ENCODE measurements at places on chromosomes 7 and 10.

- peak overlapping the region; percentile 18 for H3K27ac ChIP-seq
- DNase-seq = peak; percentile 20
- H3K27me3 ChIP-seq = no peaks in the 10 kb centered on the region
- peaks cover 30% of the 10 kb centered on the region for H3K4me1 ChIP-seq
- H3K36me3 ChIP-seq = no peaks in the 10 kb centered on the region
- no peak overlapping the region for H3K4me3 ChIP-seq
These were observed 63.9 kb upstream of the GSDME start for GRCh38 chr7:24821045-24821753.

DNA sequence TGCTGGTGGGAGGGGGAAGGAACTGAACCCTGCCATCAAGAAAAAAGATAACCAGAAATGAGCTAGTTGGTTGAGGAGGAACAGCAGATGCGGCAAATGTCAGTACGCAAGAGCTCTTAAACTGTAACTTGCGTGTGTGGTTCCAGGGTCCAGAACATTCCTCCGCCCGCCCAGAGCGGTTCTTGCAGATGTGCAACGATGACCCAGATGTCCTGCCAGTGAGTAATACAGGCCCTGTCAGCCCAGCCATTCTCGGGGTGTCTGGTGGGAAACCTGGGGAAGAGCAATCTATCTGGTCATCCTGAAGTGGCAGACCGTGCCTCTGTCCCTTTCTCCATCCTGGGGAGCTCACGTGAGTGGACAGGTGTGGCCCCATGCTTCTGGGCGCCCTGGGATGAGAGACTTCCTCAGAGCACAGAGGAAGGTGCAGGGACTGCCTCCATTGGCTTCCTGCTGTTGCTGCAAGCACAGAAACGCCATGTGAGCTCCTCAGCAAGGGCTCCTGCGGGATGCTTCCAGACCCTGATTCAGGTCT lies 50.5 kb upstream of the ZMIZ2 start:
- no peak for DNase-seq
- no peak overlapping the region for H3K27ac ChIP-seq
- H3K4me1 ChIP-seq = no peaks in the 10 kb centered on the region

DNA sequence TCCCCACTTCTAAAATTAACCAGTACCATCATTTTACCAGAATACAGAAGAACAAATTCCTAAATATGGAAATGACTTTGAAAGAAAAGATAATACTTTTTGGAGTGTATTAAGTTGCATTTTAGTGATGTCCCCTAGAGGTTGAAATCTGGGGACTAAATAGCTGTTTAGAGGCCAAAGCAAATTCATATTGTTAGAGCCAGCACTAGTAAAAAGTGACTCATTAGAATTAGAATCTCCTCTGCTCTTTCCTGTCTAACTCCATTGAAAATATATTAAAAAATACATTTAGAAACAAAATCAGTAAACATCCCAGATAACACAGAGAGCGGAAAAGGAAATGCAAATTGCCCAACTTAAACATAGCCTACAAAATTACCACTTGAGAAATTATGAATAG lies 1189.6 kb upstream of the C7orf33 start:
- H3K27ac ChIP-seq = no peak overlapping the region
- H3K27me3 ChIP-seq = no peaks in the 10 kb centered on the region
- H3K36me3 ChIP-seq = no peaks in the 10 kb centered on the region
- no peaks in the 10 kb centered on the region for H3K4me1 ChIP-seq
- H3K4me3 ChIP-seq = no peak overlapping the region
- no peak for DNase-seq

DNA sequence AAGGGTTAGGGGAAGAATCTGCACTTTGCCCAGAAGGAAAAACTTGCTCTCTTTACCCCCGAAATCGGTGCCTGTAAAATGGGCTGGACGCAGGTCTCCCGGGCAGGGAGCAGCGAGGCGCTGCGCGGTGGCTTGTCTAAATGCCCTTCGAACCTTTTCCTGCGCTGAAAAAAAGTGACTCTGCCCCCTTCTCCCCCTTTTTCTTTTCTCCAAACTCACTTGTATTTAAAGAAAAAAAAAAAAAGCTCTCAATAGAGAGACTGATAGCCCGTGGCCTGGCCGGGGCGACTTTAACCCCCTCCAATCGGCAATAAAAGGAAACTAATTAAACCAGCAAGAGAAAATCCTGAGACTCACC lies 286 bp downstream of the SP8 start:
- no peaks in the 10 kb centered on the region for H3K36me3 ChIP-seq
- DNase-seq = no peak
- H3K27me3 ChIP-seq = peaks cover 100% of the 10 kb centered on the region

DNA sequence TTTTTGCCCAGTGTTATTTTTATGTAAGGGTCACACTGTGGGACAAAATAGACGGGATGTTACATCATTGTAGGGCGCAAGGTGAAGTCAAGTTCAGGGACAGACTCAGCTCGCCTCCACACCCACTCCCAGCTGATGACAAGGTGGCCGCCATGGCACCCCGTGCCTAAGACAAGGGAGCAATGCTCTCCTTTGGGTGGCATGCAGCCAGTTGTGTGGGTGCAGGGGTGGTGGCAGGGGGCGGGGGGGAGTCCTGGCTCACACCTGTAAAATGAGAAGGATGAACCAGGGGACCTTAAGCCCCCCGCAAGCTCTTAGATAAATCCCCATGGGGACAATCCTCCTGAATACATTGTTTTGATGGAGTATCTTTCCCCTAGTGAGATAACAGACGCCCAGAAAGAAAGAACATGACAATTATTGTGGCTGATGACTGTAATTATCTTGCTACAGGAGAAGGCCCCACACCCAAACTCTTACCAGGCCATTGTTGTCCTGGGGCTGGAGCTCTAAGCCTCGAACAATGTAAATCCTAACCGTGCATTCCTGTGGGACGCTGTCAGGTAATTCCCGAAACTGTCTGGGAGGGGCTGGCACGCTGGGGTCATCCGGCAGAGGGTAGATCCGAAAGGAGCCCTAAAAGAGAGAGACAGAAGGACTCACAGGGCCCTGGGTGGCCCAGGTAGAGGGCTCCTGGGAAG lies 148.7 kb downstream of the MYOF start:
- H3K36me3 ChIP-seq = peaks cover 24% of the 10 kb centered on the region
- H3K4me3 ChIP-seq = no peak overlapping the region
- H3K4me1 ChIP-seq = no peaks in the 10 kb centered on the region

- no peaks in the 10 kb centered on the region for H3K4me1 ChIP-seq
- H3K36me3 ChIP-seq = no peaks in the 10 kb centered on the region
- DNase-seq = no peak
- no peak overlapping the region for H3K4me3 ChIP-seq
These were observed 13.4 kb downstream of the MBL2 start for GRCh38 chr10:52759154-52759553.

- H3K4me3 ChIP-seq = no peak overlapping the region
- no peaks in the 10 kb centered on the region for H3K4me1 ChIP-seq
- no peaks in the 10 kb centered on the region for H3K36me3 ChIP-seq
These were observed 14.1 kb downstream of the NFE2L3 start for GRCh38 chr7:26165950-26166683.
